ENCODE measurements at places on chromosomes 2 and 18.

GRCh38 chr18:80176334-80177073 is 67.4 kb downstream of the ADNP2 start:
- no peak for DNase-seq

DNA sequence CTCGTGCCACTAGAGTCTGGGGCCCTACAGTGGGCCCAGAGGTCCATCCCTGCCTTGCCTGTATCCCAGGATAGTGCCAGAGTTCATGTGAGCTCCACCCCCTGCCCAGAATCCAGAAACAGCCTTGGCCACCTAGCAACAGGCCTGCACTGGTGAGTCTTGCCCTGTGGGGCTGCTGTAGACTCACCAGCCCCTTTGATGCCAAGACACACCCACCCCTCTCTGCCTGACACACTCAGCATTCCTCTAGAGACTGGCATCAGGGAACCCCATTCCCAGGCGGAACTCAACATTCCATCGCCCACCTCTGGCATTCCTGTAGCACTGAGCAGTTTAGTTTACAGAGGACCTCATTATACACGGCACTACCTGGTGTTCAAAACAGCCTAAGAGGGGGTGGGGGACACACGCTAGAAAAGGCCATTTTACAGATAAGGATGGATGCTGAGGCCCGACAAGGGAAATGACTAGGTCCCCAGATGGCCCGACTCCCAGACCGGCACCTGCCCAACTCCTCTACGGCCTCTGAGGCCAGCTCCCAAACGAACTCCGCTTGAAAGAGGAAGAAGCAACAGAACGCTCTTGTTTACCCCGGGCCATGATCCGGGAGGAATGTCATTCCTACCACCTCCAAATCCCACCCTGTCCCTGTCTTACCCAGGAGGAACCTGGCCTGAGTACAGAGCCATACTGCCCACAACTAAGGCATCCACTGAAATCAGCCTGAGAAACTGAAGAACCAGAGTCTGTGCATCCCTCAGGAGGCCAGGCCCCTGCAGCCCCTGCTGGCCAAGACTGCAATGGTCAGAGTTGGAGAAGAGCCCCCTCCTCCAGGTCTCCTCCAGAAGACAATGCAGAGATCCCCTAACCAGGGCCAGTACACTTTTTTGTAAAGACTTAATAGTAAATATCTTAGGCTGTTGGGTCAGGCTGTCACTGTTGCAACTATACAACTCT is 180.2 kb downstream of the TNS1 start:
- no peak for DNase-seq

GRCh38 chr2:197704434-197705120 is 592 bp upstream of the MARS2 start:
- peak; percentile 22 for DNase-seq

DNA sequence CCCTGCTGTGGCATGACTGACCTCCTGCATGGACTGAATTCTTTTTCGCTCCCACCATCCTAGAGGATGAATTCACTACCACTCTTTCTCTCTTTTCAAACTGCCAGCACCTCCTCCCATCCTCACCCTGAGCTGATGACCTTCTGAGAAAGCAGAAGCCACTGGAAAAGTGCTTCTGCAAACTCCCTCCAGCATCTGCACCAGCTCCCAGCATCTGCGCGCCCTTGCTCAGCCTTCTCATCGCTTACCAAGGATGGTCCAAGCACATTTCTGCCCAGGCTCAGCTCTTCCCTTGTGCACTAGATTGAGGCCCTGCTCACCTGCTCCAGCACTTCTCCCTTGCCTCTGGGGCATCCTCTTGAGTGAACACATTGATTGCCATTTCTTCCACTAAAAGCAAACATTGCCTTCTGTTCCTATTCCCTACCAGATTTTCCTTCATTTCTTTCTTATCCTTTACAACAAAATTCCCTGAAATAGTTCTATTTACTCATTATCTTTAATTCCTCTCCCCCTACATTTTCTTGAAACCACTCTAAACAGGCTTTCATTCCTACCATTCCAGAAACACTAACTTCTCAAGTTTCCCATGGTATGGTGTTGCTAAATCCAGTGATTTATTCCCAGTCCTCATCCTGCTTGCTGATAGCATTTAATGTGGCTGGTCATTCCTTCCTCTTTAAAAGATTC is 42.7 kb upstream of the IL1RL1 start:
- DNase-seq, result no peak

- DNase-seq, result no peak
These were observed 43.4 kb downstream of the SPATS2L start for GRCh38 chr2:200349868-200350267.

DNA sequence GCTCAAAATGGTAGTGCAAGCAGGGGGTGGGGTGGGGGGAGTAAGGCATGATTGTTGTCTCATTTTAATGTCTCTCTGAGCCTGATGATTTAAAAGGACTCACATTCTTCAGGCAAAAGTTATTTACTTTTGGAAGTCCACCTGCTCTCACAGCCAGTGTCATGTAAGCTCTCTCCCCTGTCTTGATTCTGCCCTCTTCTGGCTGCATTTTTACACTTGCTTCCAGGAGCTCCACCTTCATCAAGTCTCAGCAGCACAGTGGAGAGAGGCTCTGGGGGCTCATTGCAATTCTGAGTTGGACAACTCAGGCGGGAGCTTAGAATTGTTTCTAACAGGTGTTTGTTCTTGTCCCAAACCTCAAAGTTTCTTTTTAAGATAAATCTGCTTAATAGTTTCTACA is 39.2 kb downstream of the GNAL start:
- no peak for DNase-seq

DNA sequence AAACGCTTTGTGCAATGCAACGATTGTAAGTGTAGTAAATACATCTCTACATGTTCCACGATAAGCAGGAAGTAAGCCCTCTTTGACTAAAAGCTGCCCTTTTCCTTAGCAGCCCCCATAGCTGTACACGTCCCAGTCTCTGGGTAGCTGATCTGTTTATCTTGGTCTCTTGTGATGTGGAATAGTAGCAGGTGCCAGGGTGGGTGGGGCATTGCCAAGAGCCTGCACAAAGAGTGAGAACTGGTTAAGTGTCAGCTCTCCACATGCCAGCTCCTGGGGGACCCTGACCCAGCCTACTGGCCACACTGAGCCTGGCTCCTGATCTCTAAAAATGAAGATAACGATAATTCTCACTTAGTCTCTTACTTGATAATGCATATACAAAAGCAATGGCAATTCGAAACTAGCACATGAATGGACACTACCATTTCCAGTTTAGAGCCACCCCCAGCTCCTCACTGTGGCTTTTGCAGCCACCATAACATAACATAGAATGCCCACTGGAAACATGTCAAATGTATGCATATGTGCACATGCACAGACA is 92.3 kb downstream of the MYT1L start:
- no peak for DNase-seq

DNA sequence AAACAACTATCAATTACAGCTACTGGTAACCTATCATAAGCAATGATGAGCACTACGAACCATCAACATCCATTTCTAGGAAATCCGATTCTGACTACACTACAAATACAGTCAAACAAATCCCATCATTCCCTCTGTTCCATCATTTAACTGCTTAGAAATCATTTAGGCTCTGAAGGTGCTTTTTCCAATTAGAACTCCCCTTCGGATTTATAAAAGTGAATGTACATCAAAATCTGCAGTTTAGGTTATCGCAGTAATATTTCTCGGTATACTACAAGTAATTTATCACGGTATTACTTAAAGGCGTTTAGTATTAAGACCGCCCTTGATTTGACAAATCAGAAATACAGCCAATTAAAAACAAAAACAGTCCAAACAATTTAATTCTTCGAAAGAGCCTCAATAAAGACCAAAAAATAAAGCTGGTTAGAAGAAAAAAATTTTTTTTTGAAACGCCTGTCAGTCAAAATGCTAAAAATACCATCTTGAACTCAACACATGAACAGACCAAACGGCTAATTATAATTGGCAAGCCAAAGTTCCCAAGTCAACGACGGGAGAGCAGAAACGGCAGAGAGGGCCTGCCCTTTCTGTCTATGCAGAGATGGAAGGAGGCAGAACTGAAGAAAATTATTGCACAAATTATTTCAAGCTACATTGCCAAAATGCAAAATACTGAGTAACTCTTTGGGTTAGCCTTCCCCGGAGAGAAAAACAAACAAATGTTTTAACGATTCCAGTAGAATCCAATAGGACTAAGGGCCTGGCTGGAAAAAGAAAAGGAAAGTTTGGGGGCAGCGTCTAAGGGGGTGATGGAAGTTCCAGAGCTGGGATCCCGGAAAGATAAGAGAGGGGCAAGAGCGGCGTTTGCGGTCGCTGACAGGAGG is 1.2 kb downstream of the VPS54 start:
- DNase-seq, result peak; percentile 20

- DNase-seq, result no peak
These were observed 15.4 kb upstream of the IGFBP5 start for GRCh38 chr2:216710551-216711301.

- DNase-seq, result peak; percentile 18
These were observed 891 bp downstream of the KDM3A start for GRCh38 chr2:86441882-86442641.

DNA sequence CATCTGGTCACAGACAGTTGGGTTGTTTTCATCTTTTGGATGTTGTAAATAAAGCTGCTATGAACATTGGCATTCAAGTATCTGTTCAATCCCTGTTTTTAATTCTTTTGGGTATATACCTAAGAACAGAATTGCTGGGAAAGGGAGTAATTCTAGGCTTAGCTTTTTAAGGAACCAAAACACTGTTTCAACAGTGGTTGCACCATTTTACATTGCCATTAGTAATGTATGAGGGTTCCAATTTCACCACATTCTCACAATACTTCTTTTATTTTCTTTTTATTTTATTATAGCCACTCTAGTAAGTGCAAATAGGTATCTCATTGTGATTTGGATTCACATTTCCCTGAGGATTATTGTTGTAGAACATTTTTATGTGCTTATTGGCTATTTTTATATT is 108.9 kb upstream of the GLS start:
- DNase-seq, result no peak

DNA sequence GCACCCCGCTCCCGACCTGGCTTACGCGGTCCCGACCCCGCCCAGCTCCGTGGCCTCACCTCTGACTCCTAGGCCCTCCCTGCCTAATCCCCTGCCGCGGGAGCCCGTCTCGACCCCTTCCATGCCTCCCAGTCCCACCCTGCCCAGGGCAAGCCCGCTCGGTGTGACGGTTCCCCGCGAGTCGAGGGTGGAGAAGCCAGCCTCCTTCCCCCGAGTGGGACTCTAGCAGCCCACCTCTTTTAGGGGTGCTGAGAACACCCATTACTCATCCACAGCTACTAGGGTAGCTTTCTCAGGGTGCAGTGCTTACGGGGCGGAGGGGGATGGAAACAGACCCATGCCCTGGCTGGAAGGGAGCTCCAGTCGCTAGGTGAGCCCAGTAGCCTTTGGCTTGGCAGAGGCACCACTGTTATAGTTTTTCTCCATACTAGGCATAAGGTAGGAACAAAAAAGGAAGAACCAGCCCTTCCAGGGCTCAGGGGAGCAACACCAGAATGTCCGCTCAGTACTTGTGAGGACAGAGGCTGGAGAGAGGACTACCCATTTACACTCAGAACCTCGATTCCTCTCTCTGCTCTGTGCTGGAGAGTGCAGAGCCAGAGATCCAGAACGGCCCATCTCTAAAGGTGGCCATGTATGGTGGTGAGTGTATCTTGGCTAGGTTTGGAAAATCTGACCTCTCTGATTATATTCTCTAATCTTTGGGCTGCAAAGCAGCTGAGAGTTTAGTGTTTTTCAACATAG is 606 bp downstream of the AGBL5 start:
- no peak for DNase-seq

GRCh38 chr2:105377871-105378270 is 21.0 kb downstream of the FHL2 start:
- DNase-seq, result no peak

DNA sequence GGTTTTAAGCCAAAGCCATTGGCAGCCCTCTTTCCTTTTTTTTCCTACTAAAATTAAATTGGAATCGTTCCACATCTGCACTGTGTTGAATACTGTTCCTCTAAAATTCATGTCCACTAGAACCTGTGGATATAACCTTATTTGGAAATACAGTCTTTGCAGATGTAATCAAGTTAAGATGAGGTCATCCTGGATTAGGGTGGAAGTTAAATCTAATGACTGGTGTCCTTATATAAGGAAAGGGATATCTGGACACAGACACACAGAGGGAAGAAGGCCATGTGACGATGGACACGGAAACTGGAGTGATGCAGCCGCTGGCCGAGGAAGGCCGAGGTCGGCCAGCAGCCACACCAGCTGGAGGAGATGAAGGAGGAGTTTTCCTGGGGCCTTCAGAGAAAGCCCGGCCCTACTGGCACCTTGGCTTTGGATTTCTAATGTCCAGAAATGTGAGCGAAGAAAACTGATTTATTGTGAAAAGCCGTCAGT is 49.4 kb downstream of the LONRF2 start:
- no peak for DNase-seq

DNA sequence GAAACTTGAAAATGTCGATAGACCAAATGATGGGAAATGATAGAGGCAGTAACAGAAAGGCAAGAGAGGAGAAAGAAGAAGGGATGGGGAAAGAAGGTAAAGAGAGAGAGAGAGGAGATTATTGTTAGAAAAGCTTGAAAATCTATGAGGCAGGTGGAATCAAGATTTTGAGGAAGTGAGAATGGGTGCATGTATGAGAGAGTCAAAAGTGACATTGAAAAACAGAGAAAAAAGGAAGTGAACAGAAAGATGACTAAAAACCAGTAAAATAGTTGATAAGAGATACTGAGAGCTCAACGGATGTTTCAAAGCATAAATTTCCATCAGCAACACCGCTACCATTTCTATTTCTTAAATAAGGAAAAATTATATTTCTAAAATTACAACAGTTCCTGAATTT is 327.4 kb upstream of the CWC22 start:
- DNase-seq, result no peak

- DNase-seq, result no peak
These were observed 10.5 kb upstream of the TMEM177 start for GRCh38 chr2:119668546-119668945.

- no peak for DNase-seq
These were observed 255.4 kb downstream of the LOXHD1 start for GRCh38 chr18:46401486-46402070.

- DNase-seq, result no peak
These were observed 88.7 kb upstream of the CXCR4 start for GRCh38 chr2:136206613-136207012.

GRCh38 chr18:73365018-73365417 is 497.2 kb upstream of the NETO1 start:
- no peak for DNase-seq

DNA sequence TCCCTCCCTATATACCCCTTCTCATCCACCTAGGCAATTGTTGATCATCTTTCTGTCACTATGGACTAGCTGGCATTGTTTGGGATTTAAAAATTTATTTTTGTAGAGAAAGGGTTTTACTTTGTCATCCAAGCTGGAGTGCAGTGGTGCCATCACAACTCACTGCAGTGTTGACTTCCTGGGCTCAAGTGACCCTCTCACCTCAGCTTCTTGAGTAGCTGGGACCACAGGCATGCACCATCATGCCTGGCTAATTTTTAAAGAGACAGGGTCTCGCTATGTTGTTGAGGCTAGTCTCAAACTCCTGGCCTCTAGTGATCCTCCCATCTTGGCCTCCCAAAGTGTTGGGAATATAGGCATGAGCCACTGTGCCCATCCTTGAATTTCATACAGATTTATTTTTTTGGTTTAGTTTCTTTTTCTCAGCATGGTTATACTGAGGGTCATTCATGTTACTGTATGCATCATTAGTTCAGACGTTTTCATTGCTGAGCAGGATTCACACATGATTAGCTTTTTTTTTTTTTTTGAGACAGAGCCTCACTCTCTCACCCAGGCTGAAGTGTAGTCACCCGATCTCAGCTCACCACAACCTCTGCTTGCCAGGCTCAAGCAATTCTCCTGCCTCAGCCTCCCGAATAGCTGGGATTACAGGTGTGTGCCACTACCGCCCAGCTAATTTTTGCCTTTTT is 8.6 kb upstream of the PCARE start:
- DNase-seq, result no peak

All from glomerular endothelial cell (primary cell).